CD4-positive, alpha-beta T cell treated with Interferon alpha-2 for 1 hour (primary cell): ENCODE measurements at places on chromosomes 7 and 10.
A peak's percentile ranks its signal among the peaks of the same experiment; 100 is the strongest.

GRCh38 chr10:120946497-120946896 is 95.3 kb downstream of the WDR11 start:
- no peak for DNase-seq

- DNase-seq = no peak
Measured at GRCh38 chr7:44698046-44698580, 50.5 kb upstream of the ZMIZ2 start.

GRCh38 chr10:44015702-44016500 is 367.2 kb upstream of the ZNF32 start:
- DNase-seq = no peak

- DNase-seq = no peak
Measured at GRCh38 chr10:99844433-99844955, 62.1 kb downstream of the ABCC2 start.

DNA sequence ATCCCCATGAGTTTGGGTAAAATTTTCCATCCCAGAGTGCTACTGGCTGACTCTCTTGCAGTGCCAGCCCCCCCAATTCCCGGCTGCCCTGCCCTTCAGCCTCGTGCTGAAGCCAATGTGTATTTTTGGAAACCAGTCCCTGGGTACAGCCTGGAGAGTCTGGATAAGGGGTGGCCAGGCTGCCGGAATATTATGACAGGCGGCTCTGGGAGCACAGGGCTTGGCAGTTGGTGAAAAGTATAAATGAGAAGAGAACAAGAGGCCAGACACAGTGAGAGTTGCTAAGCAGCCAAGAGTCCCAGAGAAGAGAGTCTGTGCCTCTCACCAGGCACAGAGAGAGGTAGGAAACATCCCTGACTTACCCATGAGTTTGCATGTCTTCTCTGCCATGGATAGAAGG is 53.6 kb downstream of the TMEM130 start:
- no peak for DNase-seq

- peak; percentile 15 for DNase-seq
Measured at GRCh38 chr7:43584195-43584586, 1.3 kb downstream of the STK17A start.

GRCh38 chr7:11430112-11430511 is 401.9 kb downstream of the THSD7A start:
- DNase-seq = no peak

DNA sequence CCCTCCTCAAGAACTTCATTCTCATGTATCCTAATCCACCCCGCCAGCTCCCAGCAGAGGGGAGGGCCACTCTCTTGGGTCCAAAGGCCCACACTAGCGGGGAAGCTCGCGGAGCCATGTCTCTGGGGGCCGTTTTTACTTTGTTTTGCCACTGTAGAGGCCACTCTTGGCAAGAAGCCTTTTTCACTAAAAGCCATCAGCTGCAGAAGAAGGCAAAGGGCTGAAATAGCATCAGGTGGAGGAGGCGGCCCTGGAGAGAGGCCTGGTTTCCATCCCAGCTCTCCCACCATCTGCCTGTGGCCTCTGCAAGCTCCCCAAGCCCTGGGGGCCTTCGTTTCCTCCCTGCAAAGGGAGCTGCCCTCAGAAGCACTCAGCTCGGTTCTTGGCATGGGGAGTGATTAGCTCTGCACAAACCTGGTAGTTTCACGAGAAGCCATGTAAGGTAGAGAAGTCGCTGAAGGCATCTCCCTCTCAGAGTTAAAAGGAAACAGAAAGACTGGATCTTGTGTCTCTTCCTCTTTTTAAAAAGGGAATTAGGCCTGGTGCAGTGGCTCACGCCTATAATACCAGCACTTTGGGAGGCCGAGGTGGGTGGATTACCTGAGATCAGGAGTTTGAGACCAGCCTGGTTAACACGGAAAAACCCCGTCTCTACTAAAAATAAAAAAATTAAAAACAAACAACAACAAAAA is 70.3 kb downstream of the PARP12 start:
- no peak for DNase-seq

DNA sequence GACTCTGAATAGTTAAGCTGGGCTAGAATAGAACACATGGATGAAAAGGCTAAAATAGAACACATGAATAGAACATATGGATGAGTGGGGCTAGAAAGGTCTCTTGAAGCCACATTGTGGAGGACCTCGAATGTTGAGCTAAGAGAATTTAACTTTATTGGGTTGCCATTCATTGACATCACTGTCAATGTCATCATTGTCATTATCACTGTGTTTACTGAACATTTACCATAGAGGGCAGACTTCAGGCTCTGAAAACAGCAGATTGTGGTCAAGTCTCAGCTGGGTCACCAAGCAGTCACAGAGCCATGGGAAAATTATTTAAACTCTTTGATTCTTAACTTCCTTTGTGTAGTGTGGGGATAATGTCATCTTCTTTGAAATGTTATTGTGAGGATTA is 80.4 kb downstream of the WDFY4 start:
- no peak for DNase-seq

- DNase-seq = peak; percentile 45
Measured at GRCh38 chr10:14563359-14563940, 211.2 kb downstream of the FAM107B start.

DNA sequence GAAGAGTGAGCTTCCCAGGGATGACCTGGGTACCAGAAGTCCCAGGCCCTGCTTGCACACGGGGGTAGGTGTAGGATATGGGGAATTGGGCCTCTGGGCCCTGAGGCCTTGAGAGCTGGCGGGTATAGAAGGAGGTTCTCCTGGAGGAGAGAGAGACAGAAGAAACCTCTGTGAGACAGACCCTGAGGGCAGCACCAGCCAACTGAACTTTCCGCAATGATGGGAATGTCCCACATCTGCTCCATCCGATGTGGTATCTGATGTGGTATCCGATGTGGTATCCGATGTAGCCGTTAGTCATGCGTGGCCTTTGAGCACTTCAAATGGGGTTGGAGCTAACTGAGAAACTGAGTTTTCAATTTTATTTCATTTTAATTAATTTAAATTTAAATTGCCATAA is 30.6 kb upstream of the PLEKHA1 start:
- no peak for DNase-seq

- DNase-seq = no peak
Measured at GRCh38 chr7:16494551-16494950, 29.0 kb upstream of the SOSTDC1 start.

DNA sequence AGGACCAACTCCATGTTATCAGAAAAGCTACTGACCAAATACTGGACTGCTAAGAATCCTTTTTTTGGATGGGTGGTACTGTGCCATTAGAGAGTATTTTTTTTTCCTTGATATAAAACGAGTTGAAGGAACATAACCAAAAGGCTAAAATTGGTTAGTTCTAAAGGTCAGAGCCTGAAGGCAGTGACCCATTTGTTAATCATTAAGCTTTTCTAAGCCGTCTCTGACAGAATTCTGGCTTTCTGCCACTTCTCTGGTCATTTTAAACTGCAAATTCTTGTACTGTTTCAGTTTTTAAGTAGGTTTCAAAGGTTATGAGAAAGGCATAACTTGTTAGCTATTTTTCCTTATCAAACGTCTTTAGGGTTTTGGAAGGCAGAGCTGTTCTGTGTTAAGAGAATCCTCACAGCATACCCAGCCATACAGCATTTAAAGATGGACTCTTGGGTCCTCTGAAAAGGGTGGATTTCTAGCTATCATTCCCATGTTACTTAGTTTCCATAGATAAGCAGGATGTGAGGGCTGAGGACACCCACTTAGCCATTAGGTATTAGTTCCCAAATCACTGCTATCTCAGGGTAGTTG is 196.8 kb downstream of the RNLS start:
- peak; percentile 16 for DNase-seq

- no peak for DNase-seq
Measured at GRCh38 chr10:34127676-34128075, 687.4 kb downstream of the PARD3 start.

- DNase-seq = no peak
Measured at GRCh38 chr7:2092279-2092678, 140.5 kb downstream of the MAD1L1 start.

GRCh38 chr10:113171662-113172061 is 221.6 kb downstream of the TCF7L2 start:
- DNase-seq = no peak

DNA sequence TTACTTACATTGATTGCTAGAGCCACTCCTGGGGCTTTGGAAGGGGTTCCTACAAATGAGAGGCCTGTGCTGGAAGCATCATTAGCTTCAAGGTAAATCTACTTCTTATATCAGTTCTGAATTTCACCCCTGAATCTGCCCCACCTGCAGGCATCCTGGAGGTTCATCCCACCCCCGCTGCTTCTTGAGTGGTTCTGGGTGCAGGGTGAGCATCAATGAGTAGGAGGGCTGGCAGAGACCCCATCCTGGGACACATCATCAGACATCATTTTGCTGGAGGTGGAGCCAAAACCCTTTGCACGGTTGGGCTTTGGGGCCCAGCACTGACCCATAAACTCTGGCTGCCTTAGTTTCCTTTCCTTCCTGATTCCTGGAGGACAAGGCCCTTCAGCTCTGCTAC is 143.7 kb downstream of the PTPN20 start:
- DNase-seq = no peak

GRCh38 chr7:49563693-49564378 is 209.6 kb upstream of the VWC2 start:
- DNase-seq = no peak

GRCh38 chr10:114073395-114074186 is 29.9 kb downstream of the ADRB1 start:
- DNase-seq = peak; percentile 32

- DNase-seq = no peak
Measured at GRCh38 chr10:21432266-21432665, 93.2 kb downstream of the SKIDA1 start.

GRCh38 chr7:71361451-71362032 is 229.6 kb downstream of the GALNT17 start:
- no peak for DNase-seq

- no peak for DNase-seq
Measured at GRCh38 chr10:63766745-63767137, 245.5 kb downstream of the REEP3 start.
